ENCODE measurements at places on chromosomes 11 and 22. TPM values are rescaled to one million over a fixed set of nuclear protein-coding genes. Genes with fewer than 3 reads are reported as not detected.
A peak's percentile ranks its signal among the peaks of the same experiment; 100 is the strongest.

Gene XKR3
- not detected for total RNA-seq

Gene ROM1
- 2.8 TPM for total RNA-seq

Gene CCDC87
- 0.54 TPM for total RNA-seq

Gene MPEG1
- total RNA-seq, result not detected

Gene TFIP11
- 32.9 TPM for total RNA-seq

DNA sequence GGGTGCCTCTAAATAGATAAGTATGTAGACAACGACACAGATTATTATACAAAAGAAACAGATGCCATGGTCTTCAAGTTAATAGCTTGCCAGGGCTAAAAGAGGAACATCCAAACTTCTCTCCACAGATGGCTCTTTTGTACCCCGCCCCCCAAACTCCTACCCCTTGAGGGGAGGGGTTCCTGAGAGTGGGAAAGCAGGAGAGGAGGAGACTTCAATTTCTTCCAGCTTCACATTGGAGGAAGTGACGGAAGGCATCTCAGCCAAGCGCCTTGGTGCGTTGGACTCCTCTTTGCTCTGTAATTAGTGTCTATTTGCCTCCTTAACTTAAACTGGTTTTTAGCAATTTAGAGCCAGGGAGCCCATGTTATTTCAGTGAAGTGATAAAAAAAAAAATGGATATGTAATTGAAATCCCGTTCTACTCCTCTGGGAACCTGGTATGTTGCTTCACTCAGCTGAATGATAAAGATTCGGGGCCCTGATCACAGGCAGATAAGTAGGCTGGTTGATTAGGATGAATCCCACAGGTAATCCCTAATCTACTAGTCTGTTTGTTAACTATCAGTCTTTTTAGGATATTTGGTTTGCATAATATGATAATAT, 580.9 kb upstream of the CADM1 start:
- DNase-seq, result no peak

DNA sequence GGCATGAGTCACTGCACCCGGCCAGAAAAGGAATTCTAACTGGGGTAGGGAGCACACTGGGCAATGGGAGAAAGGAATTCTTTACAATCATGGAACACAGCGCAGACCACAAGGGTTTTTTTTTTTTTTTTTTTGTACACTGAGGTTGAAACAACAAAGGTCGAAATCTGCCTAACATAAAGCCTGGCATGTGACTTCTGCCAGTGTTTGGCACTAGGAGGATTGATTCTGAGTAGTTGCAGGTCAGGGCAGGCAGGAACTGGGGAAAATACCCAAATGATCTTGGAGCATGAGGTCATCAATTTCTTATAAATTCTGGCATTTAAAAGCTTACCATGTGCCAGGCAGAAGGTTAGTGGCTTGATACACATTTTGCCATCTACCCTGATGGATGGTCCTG, 202.0 kb upstream of the SNX19 start:
- peak; percentile 22 for DNase-seq

DNA sequence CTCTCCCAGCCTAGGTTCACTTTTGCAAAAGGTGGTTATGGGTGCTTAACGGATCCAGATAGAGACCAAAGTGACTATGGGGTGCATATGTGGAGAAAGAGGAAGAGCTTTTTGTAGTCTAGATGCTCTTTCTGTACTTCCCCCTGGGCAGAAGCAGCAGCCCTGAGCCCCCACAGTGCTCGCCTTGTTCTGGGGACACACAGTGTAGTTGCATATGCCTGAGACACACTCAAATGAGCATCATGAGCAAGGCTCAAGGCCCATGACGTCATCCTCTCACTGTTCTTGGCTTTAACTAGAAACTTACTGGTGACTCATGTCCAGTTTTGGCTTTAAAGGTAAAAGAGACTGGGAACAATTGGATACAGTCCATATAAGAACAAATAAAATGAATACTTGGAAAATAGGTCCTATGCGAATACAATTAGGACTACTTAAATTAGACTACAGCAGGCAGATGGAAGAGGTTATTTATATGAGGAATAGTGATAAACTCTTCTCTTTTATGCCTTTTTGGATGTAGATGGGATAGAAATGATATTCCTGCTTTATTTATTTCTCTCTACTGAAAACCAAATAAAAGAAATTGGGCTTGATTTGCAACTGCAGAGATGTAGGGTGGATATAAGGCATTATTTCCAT, 20.1 kb upstream of the PEX26 start:
- peak; percentile 94 for DNase-seq

All from HFFc6 (cell line).